Stimulated activated CD8-positive, alpha-beta memory T cell treated with anti-CD3 and anti-CD28 coated beads, Interleukin-4, amount 100 ng/mL, for 1 hour (primary cell): ENCODE measurements at places on chromosomes 2 and 18.

- DNase-seq: no peak
These were observed 31.9 kb upstream of the C1GALT1C1L start for GRCh38 chr2:43708178-43708577.

DNA sequence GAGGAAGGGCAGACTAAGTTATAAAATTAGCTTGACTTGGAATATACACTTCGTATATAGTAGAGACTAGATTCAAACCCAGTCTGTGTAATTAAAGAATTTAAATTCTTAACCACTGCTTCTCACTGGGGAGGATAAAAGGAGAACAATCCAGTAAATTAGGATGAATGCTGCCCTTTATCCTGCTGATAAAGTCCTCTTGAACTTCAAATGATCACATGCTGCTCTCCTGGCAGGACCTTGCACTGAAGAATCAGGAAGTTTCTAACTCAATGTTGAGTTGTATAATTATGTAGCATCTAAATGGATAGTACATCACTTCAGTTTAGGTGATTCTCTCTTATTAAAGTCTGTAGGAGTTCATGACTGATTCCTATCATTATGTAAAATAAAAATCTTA lies 1179.7 kb downstream of the DSC3 start:
- no peak for DNase-seq

GRCh38 chr2:199228887-199229819 lies 228.6 kb downstream of the SATB2 start:
- no peak for DNase-seq

GRCh38 chr18:11425211-11425610 lies 184.2 kb upstream of the SLC35G4 start:
- no peak for DNase-seq

- DNase-seq: no peak
These were observed 26.3 kb upstream of the IKZF2 start for GRCh38 chr2:213177679-213178078.

DNA sequence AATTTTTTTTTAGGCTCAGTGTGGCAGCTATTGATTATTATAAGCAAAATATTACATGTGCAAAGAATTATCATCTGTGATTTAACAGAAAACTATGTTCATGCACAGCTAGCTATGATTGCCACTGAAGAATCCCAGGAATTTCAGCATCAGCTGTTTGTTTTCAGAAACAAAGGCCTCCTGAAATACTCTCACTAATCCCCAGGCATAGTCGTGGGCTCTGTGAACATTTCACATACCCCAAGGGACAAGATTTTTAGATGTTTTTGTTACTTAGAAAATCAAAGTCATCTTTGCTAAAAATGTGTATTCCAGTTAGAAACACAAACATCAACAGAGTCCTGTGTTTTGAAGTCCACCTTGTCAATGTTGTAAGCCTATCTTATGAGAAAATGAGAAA lies 156.1 kb downstream of the MYO1B start:
- DNase-seq: no peak

- no peak for DNase-seq
These were observed 409.2 kb upstream of the SPHKAP start for GRCh38 chr2:228590681-228591080.

- DNase-seq: no peak
These were observed 104.3 kb downstream of the PLB1 start for GRCh38 chr2:28600181-28600580.

- DNase-seq: no peak
These were observed 142.9 kb downstream of the TMEM163 start for GRCh38 chr2:134575888-134576287.

DNA sequence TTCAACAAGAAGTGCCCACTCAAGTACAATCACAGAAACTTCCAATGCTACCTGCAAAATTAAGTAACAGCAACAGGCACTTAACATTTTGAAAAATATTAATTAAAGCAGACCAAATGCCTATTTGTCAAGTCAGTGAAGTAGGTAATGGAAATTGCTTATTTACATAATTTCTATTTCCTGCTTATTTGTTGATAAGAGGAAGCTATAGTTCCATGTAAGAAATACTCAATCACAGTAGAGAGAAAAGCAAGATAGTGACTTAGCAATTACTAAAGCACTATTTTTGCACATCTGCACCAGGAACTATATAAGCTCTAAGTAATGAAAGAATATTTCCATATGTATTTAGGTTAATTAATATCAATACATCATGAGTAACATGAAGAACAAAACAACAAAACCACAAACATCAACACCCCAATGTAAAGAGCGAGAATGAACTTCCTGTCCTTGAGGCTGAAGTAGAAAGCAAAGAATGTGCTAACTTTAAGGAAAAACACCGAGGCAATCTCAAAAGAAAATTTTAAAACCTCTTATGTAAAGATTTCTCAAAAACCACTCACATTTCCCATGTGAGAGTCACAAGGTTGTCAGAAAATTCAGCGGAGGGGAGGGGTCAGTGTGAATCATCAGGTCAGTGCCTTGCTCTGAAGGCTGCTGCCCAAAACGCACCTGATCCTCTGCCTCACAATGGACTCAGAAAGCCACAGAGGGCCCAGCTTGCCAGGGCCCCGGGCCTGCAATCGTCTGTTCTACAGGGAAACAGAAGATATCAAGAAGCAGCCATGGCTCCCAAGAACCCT lies 12.5 kb downstream of the NPC1 start:
- no peak for DNase-seq

GRCh38 chr2:108919571-108920373 lies 69.2 kb downstream of the EDAR start:
- no peak for DNase-seq

- DNase-seq: no peak
These were observed 6.1 kb upstream of the DCC start for GRCh38 chr18:52333860-52334259.

GRCh38 chr2:145739681-145740080 lies 1219.8 kb upstream of the ZEB2 start:
- no peak for DNase-seq

DNA sequence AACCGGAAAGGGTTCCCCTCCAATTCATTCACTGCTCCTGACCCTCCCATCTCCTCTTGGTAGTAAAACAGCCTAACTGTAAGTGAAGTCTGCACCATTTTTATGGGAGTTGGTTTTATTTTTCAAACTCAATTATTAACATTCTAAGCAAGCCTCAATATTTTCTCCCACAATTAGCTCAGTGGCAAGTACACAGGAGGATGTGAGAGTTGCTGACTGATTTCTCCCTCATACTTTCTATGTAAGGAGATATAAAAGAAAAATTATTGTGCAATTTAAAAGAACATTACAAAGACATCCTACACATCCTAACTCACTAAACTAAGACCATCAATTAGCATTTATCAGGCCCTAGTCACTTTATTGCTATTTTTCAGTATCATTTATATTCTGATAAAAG lies 73.9 kb downstream of the PIAS2 start:
- no peak for DNase-seq

GRCh38 chr2:138071720-138072719 lies 107.7 kb downstream of the HNMT start:
- DNase-seq: no peak

- no peak for DNase-seq
These were observed 404.9 kb downstream of the CPS1 start for GRCh38 chr2:210961249-210961648.

DNA sequence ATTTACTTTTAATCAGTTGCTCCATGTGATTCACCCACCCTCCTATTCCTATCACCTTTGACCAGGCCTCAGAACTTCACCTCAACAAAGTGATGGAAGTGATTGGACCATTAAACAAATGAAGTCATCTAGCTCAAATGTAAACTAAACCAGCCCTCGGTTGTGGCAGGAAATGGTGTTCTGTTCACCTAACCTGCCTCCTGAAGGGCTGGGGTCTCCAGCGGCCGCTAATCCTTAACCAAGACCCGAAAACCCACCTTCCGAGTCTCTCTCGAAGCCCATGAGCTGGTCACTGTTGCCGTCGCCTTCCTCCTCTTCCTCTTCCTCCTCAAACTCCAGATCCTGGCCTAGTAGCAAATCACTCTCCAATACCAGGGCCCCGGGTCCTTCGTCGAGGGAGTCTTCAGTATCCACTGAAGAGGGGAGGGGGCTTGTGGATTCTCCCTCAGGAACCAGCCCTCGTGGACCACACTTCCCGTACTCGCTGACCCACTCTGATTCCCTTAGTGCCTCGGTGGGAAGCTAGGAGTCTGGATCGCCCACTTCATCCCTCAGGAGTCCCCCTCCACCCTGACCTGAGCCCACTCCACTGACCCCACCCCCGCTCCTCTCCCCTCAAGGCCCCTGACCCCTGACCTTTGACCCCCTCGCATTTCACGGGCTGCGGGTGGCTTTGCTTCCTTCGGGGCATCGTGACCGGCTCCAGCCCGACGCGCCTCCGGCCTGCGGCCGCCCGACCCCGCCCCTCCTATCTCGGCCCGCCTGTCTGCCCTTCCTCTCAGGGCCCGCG lies 503 bp downstream of the ZNF513 start:
- no peak for DNase-seq

GRCh38 chr18:51266773-51267172 lies 69.3 kb upstream of the MEX3C start:
- DNase-seq: no peak

DNA sequence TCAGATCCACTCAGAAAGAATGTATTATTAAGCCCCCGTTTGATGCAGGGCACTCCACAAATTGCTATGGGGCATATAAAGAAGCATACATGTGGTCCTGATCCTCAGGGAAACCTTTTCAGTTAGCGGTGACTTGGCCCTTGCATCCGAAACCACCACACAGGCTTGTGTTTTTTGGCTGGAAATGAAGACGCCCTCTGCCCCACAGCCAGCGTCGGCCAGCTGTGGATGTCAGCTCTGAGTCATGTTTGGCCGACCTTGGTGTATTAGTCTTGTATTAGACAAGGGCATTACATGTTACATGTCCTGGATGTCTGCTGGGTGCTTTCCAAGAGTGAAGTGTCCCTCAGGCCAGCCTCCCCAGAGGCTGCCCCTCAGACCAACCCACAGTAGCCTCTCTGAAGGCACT lies 107.6 kb upstream of the MAP3K20 start:
- DNase-seq: no peak

DNA sequence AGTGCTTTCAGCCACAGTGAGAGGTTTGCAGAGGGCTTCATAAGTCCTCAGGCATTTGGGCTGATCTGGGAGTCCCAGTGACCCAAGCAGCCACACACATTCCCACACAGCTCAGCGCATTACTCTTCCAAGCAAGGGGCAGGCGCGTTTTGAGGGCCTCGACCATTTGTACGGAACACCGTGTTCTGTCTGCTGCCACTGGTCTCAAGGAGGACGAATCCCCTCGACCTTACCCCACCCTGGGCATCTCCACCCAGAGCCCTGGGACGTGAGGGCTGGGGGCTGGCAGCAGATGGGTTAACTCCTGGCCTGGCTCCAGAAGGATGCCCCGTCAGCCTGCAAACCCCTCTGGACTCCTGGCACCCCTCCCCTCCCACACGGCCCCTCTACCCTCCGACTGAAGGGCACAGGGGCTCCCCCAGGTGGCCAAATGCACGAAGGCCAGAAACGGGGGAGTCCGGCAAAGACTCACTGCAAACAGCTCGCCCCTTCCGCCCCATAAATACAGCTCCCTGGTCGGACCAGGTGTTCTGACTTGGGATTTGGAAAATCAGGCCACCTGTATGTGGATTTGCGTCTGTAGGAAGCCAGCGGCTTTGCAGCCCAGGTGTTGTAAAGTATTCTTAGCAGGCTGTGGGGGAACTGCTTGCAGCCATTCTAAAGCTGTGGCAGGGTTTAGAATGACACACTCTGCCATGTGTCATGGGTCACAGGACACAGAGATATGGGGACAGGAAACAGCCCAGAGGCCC lies 33.6 kb upstream of the PTMA start:
- DNase-seq: no peak

DNA sequence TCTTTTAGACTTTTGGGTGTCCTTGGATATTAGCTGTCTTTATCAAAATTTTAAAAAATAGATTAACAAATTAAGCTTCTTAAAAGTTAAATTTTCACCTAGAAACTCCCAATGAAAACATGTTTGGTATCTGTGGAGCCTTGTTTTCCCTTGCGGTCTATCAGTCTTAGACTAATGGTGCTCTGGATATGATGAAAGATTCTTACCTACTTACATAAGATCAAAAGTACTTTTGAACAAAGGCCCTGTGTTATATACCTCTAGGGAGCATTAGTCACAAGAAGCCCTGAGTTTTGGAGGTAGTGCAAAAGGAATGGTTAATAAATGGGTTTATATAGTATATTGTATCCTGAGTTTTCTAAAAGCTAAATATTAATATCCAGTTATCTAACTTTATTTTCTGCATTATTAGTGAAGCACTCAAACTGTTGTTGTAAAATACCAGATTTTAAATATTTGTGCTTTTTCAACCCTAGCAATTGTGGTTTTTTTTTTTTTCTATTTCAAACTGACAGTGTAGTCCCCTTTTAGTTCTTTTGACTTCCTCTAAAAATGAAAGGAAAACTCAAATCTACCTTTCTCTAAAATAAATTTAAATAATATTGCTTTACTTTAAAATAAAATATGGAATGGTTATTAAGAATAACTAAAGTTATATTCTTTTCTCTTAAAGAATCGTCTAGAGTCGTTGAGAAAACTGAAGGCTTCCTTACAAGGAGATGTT lies 18.1 kb downstream of the NDC80 start:
- no peak for DNase-seq

GRCh38 chr2:110805894-110806452 lies 73.6 kb downstream of the ACOXL start:
- DNase-seq: no peak

GRCh38 chr2:148578493-148578884 lies 66.1 kb upstream of the EPC2 start:
- no peak for DNase-seq

GRCh38 chr2:152646775-152647174 lies 70.5 kb downstream of the PRPF40A start:
- DNase-seq: no peak

GRCh38 chr2:106552921-106553320 lies 65.8 kb downstream of the CD8B2 start:
- DNase-seq: no peak

- DNase-seq: no peak
These were observed 52.3 kb downstream of the C18orf63 start for GRCh38 chr18:74367905-74368304.

GRCh38 chr2:215439404-215439803 lies 3.5 kb upstream of the FN1 start:
- no peak for DNase-seq

GRCh38 chr2:152466980-152467676 lies 132.2 kb downstream of the FMNL2 start:
- no peak for DNase-seq

DNA sequence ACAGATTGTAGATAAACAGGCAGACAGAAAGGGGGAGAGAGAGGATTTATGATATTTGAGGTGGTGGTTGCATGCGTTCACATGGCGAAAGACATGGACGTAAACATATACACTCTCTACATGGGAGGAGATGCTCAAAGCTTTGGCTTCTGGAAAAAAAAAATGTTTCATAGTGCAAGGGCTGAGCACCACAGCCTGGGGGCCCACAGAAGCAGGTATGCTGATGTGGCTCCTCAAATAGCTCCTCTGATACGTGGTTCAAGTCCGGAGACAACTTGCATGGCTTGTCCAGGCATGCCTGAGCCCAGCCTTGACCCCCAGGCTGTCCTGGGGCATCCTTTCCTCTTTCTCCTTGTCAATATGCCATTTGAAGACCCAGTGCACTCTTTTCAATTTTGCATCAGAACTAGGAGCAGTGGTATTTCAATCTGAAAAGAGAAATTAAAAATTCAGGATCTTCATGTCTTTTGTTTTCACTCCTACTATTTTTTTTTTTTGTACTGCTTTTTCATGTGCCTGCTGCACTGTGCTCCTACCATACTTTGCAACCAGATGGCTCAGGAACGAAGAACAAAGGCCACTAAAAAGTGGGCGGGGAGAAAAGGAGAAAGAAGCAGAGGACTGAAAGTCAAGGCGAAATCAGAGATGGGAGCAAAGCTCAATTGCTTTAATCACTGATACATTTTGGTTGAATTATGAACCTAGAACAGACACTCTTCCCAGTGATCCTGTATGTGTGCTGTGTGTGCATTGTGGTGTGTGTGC lies 495.7 kb upstream of the TCF4 start:
- DNase-seq: no peak
